Astrocyte of the hippocampus (primary cell): ENCODE measurements at places on chromosomes 7 and 10.

- no peak for DNase-seq
Measured at GRCh38 chr10:128174581-128175559, 48.6 kb upstream of the MKI67 start.

- no peak for DNase-seq
Measured at GRCh38 chr7:2878306-2878705, 34.2 kb upstream of the GNA12 start.

- no peak for DNase-seq
Measured at GRCh38 chr10:48696535-48696873, 11.8 kb downstream of the WDFY4 start.

- DNase-seq = no peak
Measured at GRCh38 chr10:24288581-24288980, 79.6 kb downstream of the KIAA1217 start.

DNA sequence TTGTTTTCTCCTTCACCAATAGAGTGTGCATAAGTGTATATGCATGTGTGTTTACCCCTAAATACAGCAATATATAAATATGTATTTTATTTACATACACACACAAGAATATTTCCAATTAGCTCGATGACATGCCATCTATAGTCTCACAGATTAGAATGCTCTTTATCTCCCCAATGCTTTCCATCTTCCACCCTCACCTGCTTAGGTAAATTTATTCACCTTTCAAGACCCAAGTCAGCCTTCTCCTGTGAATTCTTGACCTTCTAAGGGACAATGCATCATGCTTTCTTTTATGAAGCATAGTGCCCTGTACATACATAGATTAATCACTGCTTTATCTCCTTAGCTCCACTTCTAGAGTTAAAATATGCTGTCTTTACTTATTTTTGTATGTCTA, 49.7 kb downstream of the SEMA3A start:
- no peak for DNase-seq
